ENCODE measurements at places on chromosomes 2 and 18.
A peak's percentile ranks its signal among the peaks of the same experiment; 100 is the strongest.

DNA sequence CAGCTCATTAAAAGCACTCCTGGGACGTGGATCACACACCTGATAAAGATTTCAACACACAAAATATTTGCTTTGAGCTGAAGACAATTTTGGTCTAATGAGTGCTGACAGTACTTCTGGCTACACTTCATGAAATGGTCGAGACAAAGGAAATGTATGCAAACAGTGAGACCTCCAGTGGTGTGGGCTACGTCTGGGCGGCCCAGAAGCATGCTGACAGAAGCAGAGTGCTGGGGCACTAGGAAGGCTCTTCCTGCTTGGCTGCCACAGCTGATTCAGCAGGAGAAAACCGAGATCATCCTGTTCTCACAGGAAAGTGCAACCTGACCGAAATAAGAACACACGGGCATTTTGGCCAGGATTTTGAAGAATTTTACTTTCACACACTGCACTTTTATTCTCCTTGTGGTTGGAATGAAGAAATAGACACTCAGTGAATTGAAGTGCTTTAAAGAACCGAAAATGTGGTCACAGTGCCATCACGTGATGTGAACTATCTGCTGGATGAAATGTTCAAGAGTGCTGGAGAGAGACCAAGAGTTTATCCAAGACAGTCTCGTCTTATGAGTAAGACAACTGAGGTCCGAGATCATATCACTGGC is 149.5 kb downstream of the CCBE1 start:
- no peak for DNase-seq

- no peak for DNase-seq
These were observed 60.2 kb downstream of the RMDN2 start for GRCh38 chr2:37985333-37985732.

DNA sequence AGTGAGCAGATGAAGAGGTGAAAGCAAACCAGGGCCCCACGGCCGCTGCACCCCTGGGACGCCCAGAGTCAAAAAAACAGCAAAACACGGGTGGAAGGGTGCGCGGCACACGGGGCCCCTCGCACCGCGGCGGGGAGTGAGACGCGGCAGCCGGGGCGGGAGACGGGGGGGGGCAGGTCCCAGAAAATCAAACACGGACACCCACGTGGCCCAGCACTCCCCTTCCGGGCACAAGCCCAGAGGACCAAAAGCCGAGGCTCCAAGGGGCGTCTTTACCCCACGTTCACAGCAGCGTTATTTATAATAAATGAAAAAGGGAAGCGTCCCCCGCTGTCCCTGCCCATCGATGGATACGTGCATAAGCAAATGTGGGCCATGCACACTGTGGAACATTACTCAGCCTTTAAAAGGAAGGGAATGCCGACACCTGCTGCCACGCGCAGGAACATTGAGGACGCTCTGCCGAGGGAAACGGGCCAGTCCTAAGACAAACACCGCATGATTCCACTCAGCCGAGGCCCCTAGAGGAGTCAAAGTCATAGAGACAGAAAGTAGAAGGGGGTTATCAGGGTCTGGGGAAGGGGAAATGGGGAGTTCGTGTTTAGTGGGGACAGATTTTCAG is 677 bp upstream of the COPS9 start:
- DNase-seq: no peak

GRCh38 chr2:159155320-159155719 is 131.2 kb downstream of the WDSUB1 start:
- no peak for DNase-seq

DNA sequence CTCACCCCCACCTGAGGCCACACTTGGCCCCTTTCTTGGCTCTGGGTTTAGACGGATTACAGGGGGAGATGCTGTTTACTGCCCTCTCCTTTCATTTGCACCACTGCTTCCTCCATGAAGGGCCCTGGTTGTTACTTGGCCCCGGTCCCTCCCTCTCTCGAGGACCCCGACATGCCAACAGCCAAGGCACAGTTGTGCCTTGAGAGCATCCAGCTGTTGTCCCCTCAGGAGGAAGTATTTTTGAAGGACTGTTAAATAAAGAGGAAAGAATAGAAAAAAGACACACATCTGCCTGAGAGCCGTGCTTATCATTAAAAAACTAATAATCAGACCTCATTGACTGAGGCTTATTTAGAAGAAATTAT is 44.0 kb downstream of the ITGB1BP1 start:
- no peak for DNase-seq

- DNase-seq: no peak
These were observed 97.3 kb downstream of the ACAA2 start for GRCh38 chr18:49716035-49716434.

- DNase-seq: no peak
These were observed 163.1 kb downstream of the LAMA1 start for GRCh38 chr18:6954501-6954900.

- no peak for DNase-seq
These were observed 44.0 kb downstream of the CPO start for GRCh38 chr2:206983161-206983859.

- no peak for DNase-seq
These were observed 18.6 kb upstream of the CYP26B1 start for GRCh38 chr2:72166279-72166678.

- no peak for DNase-seq
These were observed 25.0 kb downstream of the SPP2 start for GRCh38 chr2:234075518-234075915.

- no peak for DNase-seq
These were observed 3.0 kb downstream of the SCG2 start for GRCh38 chr2:223598994-223599639.

GRCh38 chr2:56086336-56086735 is 97.5 kb upstream of the CCDC85A start:
- DNase-seq: no peak

GRCh38 chr2:145184741-145185651 is 665.1 kb upstream of the ZEB2 start:
- no peak for DNase-seq

- DNase-seq: peak; percentile 19
These were observed 19.0 kb downstream of the CROCC2 start for GRCh38 chr2:240925191-240925567.

DNA sequence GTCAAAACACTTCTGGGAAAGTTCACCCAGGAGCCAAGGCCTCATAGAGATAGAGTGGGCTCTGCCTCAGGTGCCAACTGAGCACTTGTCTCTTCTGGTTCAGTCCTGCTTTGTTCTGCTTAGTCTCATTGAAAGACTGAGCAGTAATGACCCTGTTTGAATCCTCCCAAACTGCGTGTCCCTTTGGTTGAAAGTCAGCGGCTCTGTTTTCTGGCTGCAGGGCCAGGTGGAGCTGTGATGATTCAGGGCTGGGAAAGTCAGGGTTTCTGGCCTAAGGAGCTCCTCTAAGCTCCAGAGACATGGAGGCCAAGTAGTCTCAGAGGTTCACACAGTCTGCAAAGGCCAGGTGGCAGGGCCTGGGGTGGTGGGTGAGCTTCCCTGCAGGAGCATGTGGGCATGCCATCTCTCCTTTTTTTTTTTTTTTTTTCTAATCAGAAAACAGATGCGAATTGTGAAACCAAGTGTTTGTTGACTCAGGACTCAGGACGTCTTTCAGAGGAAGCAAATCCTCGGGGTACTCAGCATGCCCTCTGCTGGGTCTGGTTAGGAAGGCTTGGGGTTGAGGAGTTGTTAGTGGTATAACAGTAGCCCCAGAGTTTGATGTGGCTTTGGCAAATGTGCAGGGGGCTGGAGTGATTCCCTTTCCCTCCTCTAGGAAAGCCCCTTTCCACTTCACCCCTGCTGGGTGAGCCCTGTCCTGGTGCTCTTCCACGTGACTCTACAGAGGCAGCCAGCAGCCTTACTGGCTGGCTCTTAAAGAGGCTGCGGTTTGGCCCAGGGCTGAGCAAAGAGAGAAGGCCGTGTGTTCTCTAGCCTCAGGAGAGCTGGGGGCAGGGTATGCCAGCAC is 38.3 kb downstream of the TMEM17 start:
- no peak for DNase-seq

GRCh38 chr18:47557160-47557559 is 305.7 kb upstream of the SKOR2 start:
- no peak for DNase-seq

- no peak for DNase-seq
These were observed 21.7 kb upstream of the RAB11FIP5 start for GRCh38 chr2:73134471-73134870.

DNA sequence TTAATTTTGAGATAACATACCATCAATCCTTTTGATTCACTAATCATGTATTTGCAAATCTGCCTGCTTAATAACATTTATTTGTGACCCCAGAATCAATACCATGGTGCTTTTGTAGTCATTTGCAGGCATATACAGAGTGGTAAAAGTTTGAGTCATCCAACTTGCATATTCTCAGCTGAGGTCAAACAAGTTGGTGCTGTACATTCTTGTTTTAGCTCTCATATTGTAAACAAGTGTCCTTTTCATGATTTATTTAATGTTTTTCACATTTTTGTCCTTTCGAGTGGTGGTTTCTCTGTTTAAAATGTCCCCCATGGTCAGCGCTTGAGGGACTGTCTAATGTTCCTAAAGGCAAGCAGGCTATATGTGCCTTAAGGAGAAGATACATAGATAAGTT is 17.5 kb downstream of the RAB27B start:
- no peak for DNase-seq

- no peak for DNase-seq
These were observed 22.5 kb upstream of the CERS6 start for GRCh38 chr2:168433527-168433926.

DNA sequence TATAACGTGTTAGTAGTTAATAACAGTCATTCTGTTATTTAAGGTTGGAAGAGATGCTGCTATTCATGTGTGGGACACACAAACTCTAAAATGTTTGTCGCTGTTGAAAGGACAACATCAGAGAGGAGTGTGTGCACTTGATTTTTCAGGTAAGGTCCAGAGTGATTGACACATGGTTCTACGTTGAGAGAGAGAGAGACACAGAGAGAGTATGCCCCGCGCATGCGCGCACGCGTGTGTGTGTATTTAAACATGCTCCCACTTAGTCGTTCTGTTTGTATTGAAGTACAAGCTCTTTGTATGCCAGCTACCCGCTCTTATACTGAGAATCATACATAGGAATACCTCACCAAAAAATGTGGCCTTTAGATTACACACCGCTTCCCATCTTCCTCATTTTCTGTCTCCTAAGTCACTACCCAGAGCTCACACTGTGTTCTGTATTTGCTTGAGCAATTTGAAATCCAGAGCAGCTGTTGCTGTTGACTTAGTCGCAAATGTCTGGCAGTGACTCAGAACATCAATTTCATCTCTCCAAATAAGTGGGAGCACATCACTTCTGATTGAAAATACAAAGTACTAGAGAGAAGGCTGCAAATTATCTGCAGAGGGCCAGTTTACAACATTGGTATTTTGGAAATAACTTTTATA is 148.1 kb downstream of the EML6 start:
- no peak for DNase-seq

- no peak for DNase-seq
These were observed 171.9 kb upstream of the FN1 start for GRCh38 chr2:215607766-215608165.

DNA sequence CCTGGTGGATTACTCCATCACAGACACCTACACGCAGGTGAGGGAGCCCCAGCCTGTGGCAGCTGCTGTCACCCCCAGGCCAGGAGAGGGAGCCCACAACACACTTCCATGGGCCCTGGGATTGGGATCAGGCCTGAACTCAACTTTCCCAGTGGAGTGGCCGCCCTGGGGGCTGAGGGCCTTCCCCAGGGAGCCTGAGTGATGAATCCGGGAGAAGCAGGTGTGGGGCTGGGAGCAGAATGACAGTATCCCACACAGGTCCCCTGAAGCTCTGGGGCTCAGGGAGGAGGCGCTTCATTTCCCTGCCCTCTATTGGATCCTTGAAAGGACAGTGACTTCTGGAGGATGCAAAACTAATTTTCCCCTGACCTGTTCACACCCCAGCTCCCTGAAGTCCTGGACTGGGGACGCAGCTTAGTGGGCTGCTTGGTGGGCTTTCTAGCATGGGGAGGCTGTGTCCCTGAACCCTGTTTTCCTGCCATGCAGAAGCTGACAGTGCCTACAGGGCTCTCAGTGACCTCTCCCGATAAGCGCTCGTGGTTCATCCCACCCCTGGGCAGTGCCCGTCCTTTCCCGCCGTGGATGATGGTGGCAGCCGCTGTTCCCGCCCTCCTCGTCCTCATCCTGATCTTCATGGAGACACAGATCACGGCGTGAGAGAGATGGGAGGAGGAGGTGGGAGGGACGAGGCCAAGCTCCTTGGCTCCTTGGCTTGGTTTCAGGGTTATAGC is 11.0 kb downstream of the SLC4A3 start:
- DNase-seq: no peak

DNA sequence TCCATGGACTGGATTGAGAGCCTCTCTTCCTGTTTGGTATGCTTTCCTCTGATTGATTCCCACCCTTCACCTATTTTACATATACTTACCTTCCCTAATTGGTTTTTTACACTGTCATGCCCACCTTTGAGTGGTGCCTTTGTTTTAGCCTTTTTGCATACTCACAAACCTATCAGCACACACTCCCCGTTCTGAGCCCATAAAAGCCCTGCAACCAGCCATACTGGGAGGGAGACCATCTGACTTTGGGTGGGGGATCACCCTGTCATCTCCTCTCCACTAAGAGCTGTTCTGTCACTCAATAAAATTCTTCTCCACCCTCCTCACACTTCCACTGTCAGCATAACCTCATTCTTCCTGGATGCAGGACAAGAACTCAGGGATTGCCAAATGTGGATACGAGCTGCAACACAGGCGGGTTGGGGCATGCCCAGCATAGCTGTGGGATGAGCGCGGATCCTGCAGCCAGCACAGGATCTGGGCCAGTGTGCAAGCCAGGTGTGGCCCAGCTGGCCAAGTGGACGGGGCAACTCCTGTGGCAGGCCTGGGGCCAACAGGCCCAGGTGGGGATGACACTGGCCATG is 9.4 kb upstream of the MOB1A start:
- no peak for DNase-seq

GRCh38 chr2:168346725-168347477 is 99.5 kb upstream of the STK39 start:
- DNase-seq: peak; percentile 64

DNA sequence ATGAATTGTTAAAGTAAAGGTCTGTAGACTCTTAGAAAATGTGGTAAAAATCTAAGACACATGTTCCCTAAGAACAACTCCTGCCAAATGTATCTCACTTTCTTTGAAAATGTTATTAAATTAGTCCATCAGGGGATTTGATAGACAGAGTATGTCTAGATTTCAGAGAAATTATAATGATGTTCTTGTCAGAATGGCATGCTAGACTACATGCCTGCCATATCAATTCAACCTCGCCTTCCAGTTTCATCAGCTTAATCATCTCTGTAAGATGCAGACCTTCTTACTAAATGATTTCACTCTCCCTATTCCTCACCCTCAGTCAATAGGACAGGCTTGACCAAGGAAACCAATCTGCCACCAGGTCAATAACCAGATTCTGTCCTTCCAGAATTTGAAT is 368.4 kb downstream of the TXNL1 start:
- no peak for DNase-seq

- no peak for DNase-seq
These were observed 70.9 kb upstream of the ERBB4 start for GRCh38 chr2:212609479-212609878.
